ENCODE measurements at places on chromosomes 7 and 10.

DNA sequence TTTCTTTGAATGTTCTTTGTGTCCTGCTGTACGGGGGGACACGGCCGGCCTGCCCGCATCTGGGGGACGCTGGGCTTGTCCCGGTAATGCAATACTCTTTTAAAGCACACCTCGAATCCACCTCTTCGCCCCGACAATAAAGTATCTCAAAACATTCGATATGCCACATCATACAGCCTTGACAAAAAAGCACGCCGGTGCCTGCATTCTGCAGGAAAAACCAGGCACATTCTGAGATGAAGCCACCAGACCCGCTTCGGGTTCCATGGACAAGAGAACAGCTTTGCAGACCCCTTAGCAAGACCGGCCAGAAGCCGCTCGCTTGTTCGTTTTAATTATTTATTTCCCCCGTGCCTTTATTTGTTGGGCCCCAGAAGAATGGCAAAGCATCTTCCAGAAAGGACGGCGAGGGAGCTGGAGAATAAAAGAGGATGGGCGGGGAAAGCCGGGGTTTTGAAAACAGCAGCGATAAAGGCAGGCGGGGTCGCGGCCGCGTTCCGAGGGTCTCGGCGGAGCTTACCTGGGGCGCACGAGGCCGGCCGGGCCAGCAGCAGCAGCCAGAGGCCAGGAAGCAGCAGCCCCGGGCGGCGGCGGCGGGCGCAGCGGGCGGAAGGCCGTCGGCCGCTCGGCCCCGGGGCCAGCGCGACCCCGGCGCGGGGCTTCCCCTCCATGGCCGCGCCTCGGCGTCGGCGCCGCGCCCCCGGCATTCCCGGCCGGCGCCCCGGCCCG, 462 bp downstream of the KIAA1549 start:
- no peak for DNase-seq

DNA sequence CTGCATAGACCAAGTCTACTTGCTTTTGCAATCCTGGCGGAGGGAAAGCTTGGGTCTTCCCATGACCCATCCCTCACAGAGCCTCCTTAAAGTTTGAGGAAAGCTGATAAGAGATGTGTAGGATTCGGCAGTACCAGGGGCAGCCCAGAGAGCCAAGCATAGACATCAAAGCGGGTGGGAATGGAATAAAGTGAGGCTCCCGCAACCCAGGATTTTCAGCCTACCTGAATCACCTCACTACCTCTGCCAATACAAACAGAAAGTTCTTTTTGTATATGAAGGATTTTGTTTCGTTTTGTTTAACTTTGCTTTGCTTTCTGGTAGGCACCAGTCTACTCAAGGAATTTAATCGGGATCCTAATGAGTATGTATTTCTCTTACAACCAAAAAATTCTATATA, 451.7 kb downstream of the PLXNA4 start:
- no peak for DNase-seq

DNA sequence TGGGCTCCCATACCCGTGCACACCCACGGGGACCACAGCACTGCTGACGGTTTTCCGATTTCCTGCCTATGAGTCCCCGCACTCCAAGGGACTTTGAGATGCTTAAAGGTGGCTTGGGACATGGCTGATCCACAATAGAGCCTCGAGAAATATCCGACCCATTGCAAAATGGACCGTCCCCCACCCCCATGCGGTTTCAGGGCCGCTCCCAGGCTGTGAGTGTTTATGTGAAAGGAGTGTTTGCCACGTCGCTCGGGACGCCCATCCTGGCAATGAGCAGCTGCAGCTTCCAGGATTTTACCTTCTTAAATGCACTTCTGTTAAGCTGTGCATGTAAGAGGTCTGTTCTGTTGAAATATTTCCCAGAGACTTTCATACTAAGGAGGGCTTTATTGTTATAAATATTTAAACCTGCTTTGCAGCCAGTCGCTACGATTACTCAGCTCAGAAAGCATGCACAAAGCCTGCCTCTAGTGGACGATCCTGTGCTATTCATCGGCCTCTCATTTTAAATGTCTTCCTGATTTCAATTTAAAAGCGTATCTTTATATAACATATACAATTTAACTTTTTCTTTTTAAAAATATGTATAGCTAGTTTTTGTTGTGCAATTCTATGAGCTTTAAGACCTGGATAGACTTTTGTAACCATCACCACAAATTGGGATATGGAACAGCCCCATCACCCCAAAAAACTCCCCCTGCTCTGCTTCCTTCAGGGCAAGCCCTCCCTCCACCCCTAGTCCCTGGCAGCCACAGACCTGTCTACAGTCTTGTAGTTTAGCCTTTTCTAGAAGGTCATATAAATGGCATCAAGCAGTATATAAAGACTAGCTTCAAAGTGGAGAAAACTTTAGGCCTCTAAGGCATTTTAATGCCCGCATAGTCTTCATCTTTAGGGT, 418.3 kb downstream of the PAXIP1 start:
- DNase-seq, result peak; percentile 3

GRCh38 chr7:158121441-158122045, 466.1 kb downstream of the PTPRN2 start:
- DNase-seq, result no peak

- no peak for DNase-seq
Observed at GRCh38 chr10:100043344-100043743, 33.6 kb upstream of the DNMBP start.

- DNase-seq, result no peak
Observed at GRCh38 chr10:70335246-70335613, 47.2 kb downstream of the LRRC20 start.

- DNase-seq, result no peak
Observed at GRCh38 chr7:44977304-44977958, 1.4 kb downstream of the MYO1G start.

DNA sequence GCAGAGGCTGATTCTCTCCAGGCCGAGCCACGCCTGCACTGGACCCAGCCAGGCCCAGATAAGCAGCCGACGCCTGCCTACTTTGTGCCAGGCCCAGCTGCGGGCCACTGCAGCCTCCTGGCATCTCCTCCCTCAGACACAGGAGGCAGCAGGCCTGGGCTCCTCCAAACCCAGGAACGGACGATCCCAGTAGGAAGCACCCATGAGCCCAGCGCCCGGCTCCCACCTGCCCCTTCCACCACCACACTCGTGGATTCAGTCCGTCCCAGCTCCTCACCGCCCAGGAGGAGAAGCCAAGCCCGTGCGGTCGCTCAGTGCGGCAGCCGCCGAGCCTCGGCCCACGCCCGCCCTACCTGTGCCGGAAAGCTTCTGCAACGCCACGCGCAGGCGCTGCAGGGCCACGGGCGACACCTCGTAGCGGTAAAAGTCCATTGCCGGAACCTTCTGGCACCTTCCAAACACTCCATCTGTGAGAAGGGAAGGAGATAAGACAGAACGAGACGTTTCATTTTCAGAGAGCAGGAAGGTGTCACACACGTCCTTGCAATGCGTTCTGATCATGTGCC, 271.1 kb downstream of the PTPRN2 start:
- DNase-seq, result no peak

DNA sequence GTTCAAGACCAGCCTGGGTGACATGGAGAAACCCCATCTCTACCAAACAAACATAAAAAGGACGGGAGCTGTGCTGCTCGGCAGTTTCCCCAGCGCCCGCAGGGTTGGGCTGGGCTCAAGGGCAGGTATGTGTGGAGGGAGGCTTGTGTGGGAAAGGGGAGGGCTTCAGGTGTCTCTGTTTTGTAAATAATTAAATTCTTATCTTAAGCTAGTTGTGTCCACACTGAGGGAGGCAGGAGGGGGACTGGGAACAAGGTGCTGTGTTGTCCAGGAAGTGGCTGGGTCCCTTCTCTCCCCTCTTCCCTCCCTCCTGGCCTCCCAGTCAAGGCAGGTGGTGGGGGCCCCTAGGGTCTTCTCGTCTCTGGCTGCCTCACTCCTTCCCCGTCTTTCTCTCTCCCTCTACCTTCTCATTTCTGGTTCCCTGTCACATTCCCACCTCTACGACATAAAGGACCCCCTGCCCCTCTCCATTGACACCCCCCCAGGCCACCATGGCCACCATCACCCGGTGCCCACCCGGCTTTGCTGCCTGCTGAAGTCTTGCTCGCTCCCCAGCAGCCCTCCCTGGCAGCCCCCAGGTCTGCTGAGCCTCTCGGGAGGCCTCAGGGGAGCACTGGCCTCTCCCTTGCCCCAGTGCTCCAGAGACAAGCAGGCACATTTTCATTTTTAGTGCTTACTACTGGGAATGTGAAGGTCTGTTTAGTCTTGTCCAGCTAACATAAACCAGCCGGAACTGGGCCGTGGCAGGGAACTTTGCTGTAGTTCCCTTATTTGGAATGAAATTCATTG, 19.3 kb downstream of the NEURL1 start:
- peak; percentile 10 for DNase-seq

GRCh38 chr7:53446170-53446569, 410.7 kb downstream of the POM121L12 start:
- DNase-seq, result no peak

DNA sequence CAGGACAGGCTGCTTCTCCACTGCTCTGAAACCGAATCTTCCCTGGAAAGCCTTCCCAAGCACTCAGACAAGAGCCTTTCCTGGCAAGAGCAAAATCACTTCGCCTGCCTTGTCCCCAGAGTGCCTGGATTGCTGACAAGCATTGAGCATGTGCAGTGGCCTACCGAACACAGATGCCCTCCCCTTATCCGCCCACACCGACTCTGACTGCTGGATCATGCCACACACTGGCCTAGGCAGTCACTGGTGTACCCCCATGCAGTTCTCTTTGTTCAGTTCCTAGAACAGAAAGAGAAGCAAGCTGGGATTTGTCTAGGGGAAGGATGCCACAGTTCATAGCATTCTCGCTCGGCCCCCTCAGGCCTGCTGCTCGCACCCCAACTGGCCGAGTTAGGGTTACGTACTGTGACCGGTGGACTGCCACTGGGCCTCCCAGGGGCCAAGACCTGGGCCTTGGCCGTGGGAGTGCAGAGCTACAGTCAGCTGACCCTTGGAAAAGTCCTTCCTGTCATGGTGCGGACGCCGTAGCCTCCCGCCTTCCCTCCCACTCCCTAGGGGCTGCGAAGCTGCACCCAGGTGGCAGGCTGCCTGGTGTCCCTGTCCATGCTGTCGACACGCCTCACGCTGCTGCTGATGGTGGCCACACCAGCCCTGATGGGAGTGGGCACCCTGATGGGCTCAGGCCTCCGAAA, 6.9 kb downstream of the ABCB8 start:
- no peak for DNase-seq

DNA sequence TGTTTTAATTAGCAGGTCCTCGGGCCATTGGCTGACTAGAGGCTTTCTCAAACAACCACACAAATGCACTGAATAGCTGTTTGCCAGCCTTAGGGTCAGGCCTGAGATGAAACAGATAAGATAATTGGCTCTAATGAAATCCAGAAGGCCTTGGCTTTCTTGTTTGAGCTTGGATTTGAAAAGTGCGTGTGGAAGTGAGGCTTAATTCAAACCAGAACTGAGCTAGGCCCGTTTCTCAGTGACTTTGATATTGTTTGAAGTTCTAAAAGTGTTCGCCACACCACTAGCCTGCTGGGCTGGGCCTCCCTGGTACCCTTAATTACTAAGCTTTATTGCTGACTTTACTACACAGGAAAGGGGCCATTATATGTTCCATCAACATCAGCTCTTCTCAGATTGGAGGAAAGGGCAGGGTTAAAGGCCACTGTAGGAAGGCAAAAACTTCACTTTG, 270.6 kb downstream of the TWIST1 start:
- DNase-seq, result peak; percentile 57

DNA sequence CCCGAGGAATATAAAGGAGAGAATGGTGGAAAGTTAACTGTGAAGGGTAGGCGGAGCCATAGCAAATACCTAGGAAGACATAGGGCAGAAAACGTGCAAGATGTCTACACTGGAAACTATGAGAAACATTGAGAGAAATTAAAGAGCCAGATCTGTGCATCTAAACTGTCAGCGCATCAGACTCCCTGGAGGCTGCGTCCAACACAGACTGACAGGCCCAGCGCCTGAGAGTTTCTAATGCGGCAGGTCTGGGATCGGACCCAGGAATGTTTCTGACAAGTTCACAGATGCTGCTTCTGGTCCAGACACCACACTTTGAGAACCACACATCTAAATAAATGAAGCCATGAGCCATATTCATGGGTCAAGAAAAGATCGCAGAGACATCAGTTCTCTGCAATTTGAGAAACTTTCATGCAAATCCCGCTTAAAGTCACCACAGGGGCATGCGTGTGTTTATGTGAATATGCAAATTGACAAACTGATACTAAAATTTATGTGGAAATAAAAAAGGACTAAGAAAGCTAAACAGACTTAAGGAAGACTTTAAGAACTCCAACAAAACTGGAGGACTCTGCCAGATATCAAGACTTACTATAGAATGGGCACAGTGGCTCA, 38.8 kb downstream of the PROSER2 start:
- no peak for DNase-seq

GRCh38 chr10:121648493-121648892, 50.2 kb upstream of the FGFR2 start:
- DNase-seq, result no peak

Measured in AG20443 (cell line).